ENCODE measurements at places on chromosomes 5 and 9.

- DNase-seq: no peak
Observed at GRCh38 chr5:116013207-116013785, 19.0 kb upstream of the ARL14EPL start.

DNA sequence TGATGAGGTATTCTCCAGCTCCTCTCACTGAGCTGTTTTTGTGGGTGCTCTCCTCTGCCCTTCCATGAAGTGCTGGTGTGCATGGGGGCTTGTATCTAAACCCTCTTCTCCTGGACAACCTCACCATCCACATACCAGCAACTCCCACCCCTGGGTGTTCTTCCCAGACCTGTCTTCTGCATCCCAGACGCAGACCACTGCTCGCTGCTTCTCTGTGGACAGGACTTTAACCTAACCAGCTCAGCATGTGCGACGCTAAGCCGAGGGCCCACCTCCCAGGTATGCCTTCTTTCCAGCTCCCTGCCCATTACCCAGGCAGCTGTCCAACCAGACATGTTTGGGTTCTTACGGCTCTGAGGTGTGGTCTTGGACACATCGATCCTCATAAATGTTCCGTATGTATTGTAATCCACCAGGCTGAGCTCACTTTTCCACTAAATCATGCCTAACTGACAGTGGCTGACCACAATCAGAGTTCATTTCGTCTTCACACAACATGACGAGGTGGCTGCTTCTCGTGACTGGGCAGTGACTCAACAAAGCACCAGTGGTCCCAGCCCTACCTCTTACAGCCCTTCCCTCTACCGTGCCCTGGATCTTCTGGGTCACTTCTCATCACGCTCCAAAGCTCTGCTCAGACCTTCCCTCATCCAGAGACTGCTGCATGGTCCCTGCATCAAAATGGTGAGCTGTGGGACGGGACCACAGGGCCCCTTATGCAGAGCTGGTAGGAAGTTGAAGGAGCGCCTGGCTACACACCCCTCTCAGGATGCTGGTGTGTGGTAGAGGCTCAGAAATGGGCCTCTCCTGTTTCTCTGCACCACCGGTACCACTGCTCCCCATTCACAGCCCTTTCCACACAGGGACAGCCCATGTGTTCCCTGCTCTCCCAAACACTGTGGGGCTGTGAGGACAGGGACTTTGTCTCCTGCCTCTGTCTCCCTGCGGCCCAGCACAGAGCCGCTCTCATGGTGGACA is 9.6 kb upstream of the PTGES2 start:
- DNase-seq: peak; percentile 26

GRCh38 chr5:7717691-7718090 is 133.2 kb downstream of the CFAP90 start:
- no peak for DNase-seq

GRCh38 chr9:8036914-8037524 is 237.4 kb upstream of the DMAC1 start:
- DNase-seq: no peak

DNA sequence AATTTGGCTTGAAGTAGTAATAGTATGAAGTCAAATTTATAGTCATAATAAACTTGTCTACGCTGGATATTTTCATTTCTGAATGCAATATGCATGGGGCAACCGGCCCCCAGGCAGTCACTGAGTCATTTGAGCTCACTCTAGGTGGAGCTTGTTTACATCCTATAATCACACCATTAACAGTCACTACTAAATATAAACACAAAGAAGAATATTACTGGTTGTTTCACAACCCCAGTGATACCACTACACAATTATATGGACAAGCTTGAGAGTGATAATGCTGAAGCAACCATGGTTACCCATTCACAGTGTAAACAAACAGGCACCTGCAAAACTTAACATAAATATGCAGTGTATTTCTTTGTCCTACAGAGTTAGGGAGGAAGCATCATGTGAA is 68.7 kb downstream of the MARCHF3 start:
- DNase-seq: no peak

- DNase-seq: no peak
Observed at GRCh38 chr9:80147866-80148265, 576.1 kb downstream of the TLE4 start.

GRCh38 chr5:62093976-62094375 is 212.0 kb upstream of the KIF2A start:
- peak; percentile 44 for DNase-seq

DNA sequence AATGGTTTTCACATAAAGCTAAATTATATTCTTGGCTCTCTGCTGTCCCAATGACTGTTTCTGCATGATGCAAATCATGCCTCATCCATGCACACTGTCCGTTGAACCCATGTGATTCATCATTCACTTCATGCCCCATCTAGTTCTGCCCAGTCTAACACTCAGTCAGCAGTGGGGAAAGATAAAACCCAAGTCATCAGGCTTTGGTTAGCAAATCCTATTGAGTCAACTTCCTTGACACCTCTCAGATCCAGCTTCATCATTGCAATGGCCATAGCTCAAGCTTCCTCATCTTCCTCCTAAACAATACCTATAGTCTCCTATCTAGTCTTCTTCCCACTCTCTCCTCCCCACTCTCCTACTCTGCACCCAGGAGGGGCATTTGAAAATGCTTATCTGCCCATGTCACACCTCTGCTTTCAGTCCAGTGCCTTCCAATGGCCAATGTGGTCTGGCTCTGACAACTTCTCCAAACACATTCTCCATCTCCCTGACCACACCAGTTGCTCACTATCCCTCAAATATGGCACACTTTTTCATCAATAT is 266.0 kb upstream of the TRIM32 start:
- no peak for DNase-seq

DNA sequence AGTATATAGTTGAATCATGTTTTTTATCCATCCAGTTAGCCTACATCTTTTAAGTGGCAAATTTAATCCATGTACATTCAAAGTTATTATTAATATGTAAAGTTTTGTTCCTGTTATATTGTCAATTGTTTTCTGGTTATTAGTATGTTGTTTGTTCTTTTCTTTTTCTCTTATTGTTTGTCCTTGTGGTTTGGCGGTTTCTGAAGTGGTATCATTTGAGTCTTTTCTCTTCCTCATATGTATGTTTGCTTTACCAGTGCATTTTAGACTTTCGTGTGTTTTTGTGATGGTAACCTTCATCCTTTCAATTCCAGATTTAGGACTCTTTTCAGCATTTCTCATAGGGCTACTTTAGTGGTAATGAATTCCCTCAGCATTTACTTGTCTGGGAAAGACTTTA is 130.4 kb upstream of the RFX3 start:
- no peak for DNase-seq

GRCh38 chr5:173594061-173594460 is 22.4 kb downstream of the BOD1 start:
- DNase-seq: no peak

GRCh38 chr5:127411381-127411780 is 106.1 kb upstream of the PRRC1 start:
- no peak for DNase-seq

DNA sequence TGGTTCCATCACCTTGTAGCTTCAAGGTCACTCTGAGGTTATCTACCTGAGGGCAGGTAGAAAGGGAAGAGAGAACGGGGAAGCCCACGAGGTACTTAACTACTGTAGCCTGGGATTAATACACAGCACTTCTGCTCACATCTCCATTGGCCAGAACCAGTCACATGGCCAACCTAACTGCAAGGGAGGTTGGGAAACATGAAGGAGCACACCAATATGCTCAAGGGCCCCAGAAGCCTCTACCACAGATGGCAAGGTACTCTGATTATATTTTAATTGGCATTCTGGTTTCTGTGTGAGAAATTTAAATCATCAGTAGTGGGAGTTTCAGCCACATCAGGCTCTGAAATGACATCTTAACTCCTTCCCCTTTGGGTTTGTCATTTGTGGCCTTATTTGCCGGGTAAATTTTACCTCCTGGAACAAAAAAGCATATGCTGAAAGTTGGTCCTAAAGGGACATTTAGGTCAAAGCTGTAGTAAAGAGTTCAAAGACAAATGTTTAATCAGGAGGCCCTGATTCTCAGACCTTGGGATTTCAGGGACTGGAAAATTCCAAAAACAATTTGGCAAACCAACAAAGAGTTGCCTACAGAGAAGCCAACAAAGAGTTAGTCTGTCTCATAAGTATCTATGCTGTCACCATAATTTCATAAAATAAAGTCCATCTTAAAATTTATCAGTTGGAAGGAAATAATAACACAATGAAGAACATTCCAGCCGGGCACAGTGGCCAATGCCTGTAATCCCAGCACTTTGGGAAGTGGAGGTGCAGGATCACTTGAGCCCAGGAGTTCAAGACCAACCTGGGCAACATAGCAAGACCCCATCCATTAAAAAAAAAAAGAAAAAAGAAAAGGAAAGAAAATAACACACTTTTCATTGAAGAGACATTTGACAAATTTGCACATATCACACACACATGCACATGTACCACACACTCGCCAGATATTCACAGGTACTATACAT is 13.8 kb upstream of the MVB12B start:
- DNase-seq: no peak

DNA sequence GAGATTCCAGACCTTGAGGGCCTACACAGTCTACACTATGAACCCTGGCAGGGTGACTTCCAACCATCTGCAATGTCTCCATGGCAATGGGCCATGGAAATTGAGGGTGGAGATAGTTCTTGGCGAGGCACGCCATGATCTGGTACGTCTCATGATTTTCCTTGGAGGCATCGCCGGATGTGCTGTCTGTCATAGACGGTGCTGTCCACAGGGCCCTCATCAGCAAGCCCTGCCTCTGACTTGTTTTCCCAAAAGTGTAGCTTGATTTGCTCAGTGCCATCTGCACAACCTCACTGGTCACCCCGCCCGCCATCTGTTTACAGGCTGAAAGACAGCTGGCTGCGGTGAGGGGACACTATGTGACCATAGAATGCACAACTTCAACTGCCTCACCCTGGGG is 73.5 kb downstream of the BOD1 start:
- DNase-seq: peak; percentile 63

GRCh38 chr9:16002816-16003215 is 450.0 kb downstream of the CCDC171 start:
- DNase-seq: no peak

GRCh38 chr9:123356851-123357742 is 1.1 kb downstream of the CRB2 start:
- no peak for DNase-seq

GRCh38 chr9:137367506-137368430 is 55.2 kb downstream of the EXD3 start:
- DNase-seq: peak; percentile 39

DNA sequence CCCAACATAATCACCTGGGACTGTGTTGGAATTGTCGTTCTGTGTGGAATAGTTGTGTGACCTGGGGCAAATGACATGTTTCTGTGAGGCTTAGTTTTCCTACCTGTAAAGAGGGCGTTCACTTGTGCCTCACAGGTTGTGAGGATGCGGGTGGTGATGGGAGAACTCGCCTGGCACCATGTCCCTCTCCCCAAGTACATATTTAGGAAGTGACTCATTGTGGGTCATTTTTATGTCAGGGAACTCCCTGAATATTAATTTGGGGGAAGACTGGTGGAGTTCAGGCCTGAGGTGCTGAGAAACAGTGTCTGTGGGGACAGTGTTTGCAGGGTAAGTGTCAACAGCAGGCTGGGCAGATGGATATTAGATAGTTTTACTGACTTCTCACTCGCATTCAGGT is 144.7 kb downstream of the KDM4C start:
- DNase-seq: no peak

DNA sequence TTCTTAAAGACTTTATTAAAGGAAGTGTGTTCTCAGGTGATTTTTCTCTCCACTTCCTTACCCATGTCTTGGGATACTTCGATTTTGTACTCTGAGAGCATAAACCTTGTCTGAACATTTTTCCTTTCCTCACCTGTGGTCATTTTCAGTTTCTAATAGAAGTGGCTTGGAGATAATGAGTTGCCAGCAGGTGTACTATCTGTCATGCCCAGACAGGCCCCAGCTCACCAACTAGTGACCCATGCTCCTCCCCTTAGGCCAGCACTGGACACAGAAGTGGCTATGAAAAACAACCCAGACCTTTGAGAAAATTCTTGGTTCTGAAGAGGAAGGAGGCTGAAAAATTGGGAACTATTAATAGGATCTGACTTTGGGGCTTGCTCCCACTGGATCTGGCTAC is 49.2 kb upstream of the SMIM32 start:
- DNase-seq: no peak

DNA sequence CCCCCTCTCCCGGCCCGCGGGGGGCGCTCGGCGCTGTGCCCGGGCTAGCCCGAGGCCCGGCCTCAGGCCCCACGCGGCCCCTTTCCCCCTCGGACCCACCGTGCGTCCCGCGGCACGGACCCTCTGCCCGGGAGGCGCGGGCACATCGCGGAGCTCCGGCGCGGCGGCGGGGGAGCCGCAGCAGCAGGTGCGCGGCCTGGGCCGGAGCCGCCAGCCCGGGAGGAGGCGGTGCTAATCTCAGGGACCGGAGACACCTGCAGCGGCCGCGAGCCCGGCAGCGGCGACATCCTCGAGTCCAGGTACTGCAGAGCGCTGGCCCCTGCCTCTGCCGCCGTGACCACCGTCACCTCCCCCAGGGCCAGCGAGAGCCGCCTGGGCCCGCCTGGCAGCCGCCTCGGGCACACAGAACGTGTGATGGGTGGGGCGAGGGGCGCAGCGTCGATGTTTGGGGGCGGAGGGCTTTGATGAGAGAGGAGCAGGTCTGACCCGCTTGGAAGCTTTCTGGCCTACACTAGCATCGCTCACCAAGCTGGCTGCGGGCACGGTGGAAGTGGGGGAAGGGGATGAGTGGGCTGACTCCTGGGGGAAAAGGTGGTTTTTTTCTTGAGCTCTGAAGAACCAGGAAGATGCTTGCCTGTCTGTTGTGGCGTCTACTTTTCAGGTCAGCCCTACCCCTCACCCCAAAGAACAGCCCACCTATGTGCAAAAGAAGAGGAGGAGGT is 524 bp downstream of the CYFIP2 start:
- DNase-seq: peak; percentile 53

DNA sequence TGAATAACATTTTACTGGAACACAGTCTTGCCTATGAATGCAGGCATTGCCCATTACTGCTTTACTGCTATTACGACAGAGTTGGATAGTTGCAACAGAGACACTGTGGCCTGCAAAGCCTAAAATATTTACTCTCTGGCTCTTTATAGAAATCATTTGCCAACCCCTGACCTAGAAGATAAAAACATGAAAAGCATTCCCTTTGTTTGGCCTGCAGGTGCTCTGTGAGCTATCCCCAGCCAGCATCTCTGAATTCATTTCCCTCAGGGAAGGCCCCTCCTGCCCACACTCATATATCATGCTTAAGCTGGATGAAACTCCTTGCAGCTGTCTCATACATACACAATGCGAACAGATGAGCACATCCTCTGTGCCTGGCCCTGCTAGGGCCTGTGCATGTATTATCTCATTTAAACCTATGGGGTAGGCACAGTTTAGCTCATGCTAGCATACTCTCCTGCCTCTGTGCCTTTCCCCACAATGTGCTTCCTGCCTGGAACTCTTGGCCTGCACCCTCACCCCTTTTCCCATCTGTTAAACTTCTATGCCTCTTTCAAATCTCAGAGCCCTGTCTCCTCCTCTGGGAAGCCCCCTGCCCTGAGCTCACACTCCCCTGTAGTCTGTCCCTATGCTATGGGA is 193.1 kb downstream of the PAX5 start:
- DNase-seq: no peak

DNA sequence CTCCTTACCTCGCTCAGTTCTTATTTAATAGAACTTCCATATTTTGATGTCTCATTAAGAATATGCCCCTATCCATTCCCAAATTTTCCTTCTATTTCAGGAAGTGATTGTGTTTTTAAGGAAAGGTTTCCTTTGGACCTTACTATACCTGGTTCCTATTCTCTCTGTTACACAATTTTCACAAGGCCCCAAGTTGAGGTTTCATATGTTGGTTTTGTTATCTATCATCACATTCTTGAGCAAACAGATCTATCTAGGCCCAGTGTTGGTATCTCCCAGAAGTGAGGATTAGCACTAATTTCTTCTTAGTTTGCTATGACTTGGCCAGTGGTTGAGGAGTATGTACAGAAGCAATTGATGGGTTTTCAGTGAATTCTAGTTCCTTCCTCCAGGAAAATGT is 41.5 kb downstream of the ALG2 start:
- DNase-seq: no peak
